ENCODE measurements at places on chromosomes 2 and 18.

GRCh38 chr18:58516514-58517285 lies 112.2 kb downstream of the ALPK2 start:
- no peak for DNase-seq

GRCh38 chr18:45580127-45580526 lies 35.1 kb upstream of the SLC14A2 start:
- DNase-seq: no peak

DNA sequence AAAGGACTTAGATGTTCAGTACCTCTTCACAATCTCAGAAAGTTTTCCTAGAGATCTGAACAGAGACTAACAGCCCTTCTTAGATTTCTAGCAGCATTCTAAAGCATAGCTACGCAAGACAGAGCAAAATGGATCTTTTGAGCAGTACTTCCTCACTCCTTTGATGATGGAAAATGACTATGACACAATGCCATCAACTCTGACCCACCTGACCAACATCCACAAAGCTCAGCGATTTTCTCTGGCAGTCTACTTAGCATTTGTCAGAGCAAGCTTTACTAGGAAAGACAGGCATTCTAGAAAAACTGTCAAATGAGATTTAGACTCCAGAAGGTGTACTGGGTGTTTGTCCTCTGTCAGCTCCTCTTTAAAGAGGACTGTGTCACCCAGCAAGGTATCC lies 180.9 kb upstream of the ACVR2A start:
- DNase-seq: no peak

DNA sequence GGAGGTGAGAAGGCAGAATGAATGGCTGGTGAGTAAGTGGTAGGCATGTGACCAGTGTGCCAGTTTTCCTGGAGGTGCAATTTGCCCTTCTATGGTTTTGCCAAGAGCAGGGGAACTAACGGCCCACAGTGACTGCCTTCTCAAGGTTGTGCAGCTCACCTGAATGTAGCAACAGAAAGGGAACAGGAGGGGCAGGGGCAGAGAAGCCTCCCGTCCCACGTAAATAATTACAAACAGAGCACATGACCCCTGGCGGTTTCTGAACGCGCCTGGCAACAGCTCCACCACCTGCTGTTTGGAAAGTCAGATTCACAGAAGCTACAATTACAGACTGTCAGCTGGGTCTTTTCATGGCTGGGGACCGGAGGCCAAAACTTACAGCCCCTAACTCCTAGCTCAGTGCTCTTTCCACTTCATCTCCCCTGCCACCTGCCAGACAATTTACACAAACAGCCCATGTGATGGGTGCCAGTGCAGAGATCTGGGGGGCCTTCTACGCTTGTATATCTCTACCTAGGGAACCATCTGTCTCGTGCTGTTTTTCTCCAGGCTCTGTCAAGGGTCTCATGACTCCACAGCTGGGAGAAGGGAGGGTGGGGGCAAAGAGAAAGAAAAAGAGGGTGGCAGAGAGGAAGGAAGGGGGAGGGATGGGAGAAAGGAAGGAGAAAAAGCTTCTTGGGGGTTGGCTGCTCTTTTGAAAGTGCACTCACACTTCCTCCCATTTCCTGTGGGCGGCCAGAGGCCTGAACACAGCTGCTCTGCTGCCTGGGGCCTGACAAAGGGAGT lies 69.6 kb downstream of the POLR1A start:
- no peak for DNase-seq

- no peak for DNase-seq
Observed at GRCh38 chr2:18614041-18614440, 24.7 kb upstream of the NT5C1B start.

GRCh38 chr2:239264492-239264837 lies 136.4 kb downstream of the HDAC4 start:
- DNase-seq: no peak

DNA sequence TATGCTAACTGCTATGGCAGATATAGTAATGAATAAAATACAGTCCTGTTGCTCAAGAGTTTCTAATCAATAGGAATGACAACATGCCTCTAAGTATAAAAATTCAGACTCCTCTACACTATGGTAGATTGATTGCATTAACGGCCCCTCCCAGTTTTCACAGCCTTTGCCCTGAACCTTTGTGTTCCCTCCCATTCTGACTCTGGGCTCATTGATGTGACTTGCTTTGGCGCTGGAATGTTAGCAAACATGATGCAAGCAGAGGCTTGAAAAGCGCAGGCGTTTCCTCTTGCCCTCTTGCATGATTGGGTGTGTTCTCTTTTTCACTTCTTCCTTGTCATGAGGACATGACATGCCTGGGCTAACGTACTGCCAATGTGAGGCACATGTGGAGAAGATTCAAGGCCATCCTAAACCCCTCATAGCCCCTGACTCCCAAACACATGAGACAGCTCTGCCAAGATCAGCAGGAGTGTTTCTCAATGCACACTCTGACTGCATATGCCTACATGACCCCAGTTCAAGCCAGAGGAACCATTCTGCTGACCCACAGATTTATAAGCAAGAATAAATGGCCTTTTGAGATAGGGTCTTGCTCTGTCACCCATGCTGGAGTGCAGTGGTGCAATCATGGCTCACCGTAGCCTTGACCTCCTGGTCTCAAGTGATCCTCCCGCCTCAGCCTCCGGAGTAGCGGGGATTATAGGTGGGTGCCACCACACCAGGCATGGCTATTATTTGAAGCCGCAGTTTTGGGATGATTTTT lies 49.7 kb upstream of the CD28 start:
- no peak for DNase-seq

DNA sequence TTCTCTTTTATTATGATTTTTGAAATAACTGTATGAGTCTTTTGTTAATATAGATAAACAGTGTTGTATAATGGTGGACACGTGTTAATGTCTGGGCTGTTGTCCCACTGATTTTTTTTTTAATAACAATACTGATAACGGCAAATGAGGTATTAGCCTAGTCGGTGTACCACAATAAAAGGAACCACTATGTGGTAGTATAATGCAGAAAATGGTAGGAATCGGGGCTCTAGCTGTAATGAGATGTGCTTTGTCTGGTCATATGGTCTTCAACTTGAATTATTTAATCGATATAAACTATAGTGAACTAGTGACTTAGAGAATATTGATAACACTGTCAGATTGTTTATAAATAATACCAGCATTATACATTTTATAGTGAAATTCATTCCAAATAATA lies 517.9 kb upstream of the SPHKAP start:
- no peak for DNase-seq

GRCh38 chr2:122167515-122167914 lies 412.1 kb downstream of the TSN start:
- DNase-seq: no peak

DNA sequence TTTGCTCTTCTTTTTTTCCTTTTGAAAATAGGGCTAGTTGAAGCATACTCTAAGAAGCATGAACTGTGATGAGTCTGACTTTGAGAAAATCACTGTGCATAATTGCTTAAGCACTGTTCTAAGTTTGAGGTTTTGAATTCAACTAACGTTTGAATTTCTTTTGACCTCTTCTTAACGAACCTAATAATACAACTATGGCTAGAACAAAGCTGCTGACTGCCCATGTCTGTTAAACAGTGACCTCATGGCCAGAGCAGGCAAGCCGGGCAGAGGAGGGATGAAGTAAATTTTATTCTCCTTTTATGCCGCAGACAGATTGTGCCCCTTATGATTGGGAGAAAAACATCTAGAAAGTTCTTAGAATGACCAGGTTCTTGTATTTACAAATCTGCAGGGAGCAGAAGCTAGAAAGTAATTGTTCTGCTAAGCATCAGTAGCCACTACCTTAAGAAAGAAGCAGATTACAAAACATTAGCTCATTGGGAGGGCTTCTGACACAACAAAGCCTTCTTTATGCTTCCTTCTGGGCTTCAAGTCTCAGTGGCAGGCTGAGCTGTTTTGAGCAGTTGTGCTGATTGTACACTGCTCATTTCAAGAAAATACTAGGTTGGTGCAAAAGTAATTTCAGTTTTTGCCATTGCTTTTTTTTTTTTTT lies 97.8 kb upstream of the RASGRP3 start:
- DNase-seq: no peak

DNA sequence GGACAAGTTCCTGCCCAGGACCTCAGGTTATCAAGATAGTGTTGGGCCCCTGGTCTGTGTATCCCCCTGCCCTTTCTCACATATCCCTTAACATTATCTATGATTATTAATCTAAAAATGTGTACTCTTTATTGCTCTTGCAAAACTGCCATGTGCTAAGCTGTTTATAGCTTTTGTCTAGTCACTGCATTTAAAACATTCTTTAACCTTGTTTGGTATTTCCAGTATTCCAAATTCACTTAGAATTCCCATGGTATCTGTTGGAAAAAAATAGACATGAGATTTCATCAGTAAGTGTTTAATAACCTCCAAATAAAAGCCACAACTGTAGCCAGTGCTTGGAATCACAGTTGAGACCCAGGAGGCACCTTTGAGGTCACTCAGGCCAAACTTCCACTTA lies 16.2 kb upstream of the GLS start:
- DNase-seq: no peak

DNA sequence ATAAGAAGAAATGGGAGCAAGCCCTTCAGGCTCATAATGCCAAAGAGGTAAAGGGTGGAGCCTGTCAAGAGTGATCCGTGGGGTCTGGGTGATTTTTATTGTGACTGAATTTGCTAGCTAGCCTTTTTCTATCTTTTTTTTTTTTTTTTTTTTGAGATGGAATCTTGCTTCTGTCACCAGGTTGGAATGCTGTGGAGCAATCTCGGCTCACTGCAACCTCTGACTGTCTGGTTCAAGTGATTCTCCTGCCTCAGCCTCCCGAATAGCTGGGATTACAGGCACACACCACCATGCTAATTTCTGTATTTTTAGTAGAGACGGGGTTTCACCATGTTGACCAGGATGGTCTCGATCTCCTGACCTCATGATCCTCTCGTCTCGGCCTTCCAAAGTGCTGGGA lies 29.1 kb downstream of the DRC1 start:
- DNase-seq: no peak

GRCh38 chr2:236166796-236167296 lies 1.3 kb downstream of the GBX2 start:
- DNase-seq: no peak

- no peak for DNase-seq
Observed at GRCh38 chr2:55302241-55302640, 33.2 kb upstream of the MTIF2 start.
